Central memory CD4-positive, alpha-beta T cell (primary cell): ENCODE measurements at places on chromosomes 16 and 17.

GRCh38 chr17:79044462-79044861, 20.5 kb downstream of the C1QTNF1 start:
- no peak for DNase-seq

GRCh38 chr16:86883583-86884389, 305.4 kb downstream of the FOXL1 start:
- no peak for DNase-seq

GRCh38 chr17:31295489-31295871, 1.6 kb downstream of the OMG start:
- no peak for DNase-seq

- DNase-seq: no peak
These were observed at the start of gene TM4SF5 for GRCh38 chr17:4771519-4772234. Gene TM4SF5, plus strand, starts transcription at chr17:4771886. Its CDS starts 37 bp downstream, at chr17:4771923.

DNA sequence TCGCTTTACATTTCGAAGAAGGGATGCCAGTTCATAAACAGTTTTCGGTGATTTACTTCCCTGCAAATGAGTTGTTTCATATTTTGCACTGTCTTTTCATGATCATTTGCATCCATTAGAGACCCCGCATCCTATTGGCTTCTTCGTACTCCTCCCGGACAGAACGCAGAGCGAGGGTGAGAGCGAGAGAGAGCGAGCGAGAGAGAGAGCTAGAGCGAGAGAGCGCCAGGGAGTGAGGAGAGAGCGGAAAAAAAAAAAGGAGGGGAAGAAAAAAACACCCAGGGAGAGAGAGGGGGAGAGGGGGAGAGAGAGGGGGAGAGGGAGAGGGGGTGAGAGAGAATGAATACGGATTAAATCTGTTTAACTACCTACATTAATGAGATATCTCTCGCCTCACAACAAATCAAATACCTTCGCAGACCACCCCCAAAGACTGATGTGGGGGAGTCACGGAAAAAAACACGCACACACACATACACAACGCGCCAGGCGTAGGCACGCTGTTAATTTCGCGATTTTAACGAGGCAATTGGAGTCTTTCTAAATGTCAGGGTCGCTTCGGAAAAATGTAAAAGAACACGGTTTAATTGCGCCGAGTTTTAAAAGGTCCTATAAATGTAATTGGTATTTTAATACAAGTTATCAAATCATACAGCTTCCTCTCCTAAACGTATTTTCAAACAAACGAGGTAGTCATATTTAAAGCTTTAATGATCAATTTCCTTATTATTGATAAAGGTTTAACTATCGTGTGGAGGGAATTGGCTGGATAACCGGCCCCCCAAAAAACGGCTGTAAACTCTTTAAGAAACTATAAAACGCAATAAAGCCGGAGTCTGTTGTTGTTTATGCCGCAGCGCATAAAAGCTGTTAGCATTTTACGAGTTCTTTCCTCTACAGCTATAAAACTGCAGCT, at the start of gene HOXB8:
Gene HOXB8 (minus strand): TSS at position 246 of the 916 bp plus-strand sequence. CDS start 588 bp downstream, outside the sequence.
- DNase-seq: no peak

- peak; percentile 83 for DNase-seq
These were observed 162.6 kb upstream of the PLCG2 start for GRCh38 chr16:81616321-81617020.
